ENCODE measurements at places on chromosomes 7 and 10. TPM values are rescaled to one million over a fixed set of nuclear protein-coding genes. Genes with fewer than 3 reads are reported as not detected.
A peak's percentile ranks its signal among the peaks of the same experiment; 100 is the strongest.

DNA sequence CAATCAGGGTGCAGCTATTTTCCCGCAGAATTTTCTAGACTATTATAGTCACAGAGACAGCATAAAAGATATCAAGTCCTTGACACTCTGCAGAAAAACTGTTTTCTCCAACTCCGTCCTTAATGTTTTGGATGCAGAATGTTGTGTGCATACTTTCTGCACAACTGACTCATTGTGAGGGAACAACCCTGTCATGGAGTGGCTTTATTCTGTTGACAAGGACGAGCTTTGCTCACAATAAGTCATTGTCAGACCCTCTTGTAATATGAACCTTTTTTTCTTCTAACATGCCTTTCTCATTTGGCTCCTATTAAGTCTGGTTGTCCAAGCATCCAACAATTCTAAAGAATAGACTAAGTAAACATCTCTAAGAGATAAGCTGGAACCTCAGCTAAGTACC lies 17.3 kb downstream of the ABCB4 start:
- no peak for DNase-seq

- no peak for DNase-seq
Observed at GRCh38 chr7:98864731-98865453, 4.9 kb downstream of the TMEM130 start.

GRCh38 chr7:41698114-41698513 lies 4.8 kb downstream of the INHBA start:
- DNase-seq: no peak

DNA sequence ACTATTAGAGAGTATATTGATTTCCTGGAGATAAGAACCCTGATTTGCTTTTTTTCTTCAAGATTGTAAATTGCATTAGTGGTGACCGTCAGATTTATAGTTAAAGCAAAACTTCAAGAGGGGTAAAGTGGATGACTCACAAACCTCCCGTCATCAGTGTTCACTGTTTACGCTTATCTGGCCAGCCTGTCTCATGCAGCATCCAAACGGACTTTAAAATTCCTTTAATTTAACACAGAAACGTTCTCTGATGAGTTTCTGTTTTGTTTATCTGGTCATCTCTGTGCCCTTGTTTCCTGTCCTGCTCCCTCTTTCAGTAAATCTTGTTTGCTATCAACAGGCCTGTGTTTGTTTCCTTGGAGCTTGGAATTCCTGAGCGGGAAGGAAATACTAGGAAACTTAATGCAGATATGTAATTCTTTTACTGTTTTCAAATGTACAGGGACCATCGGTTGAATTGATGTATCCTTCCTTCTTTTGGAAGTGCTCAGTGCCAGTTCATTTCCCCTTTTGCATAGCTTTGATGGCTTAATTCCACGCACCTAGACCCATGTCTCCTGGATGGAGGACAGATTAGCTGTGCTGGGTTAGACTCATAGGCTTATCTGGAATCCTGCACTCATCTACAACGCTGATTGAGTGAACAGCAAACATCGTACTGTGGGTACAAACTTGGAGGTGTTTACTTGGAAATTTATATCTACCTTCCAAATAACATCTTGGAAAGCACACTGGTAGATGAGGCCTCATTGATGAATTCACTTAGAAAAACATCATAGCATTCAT lies 21.3 kb downstream of the PTPRE start:
- no peak for DNase-seq

DNA sequence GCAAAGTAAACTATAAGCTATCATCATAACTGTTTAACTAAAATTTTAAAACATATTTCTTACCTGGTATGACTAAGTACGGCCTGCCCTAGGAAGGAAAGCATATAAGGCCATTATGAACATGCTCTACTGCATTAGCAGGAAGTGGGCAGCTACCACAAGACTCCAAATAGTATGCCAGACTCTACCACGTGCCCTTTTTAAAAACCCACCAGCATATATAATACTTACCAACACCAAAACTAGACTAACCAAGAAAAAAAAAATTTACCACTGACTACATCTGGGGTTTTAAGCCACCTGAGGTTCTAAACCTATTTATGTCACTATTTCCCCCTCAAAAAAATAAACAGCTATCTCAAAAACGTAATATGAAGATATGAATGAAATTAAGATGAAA lies 30.1 kb downstream of the NUDCD3 start:
- DNase-seq: no peak

GRCh38 chr7:30800785-30801252 lies 29.6 kb downstream of the MINDY4 start:
- DNase-seq: no peak

DNA sequence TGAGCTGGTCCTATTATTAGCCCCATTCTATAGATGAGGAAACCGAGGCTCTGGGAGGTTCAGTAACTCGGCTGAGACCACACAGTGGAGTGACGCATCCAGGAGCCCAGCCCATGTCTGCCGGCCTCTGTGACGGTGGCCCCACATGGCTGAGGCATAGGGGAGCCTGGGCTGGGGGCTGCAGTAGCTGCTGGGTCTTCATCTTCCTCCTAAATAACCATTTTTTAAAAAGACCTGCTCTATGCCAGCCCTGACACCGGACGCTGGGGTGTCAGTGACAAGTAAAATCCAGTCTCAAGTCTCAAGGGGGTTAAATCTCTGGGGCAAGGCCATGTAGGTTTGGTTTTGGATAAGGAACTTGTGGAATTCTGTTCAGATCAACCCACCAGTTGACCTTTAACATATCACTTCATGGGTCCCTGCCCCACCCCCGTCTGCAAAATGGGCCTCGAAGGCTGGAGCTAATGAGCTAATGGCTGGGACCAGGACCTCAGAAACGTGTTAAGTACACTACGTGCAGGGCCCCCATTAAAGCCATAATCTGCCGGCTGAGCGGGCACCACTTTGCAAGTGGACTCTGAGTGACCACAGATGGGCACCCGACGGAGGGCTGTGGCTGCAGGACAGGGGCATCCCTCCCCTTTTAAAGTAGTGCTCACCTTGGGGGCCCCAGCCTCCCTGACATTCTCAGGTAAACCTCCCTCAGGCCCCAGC lies 136.5 kb upstream of the UNC5B start:
- DNase-seq: no peak

DNA sequence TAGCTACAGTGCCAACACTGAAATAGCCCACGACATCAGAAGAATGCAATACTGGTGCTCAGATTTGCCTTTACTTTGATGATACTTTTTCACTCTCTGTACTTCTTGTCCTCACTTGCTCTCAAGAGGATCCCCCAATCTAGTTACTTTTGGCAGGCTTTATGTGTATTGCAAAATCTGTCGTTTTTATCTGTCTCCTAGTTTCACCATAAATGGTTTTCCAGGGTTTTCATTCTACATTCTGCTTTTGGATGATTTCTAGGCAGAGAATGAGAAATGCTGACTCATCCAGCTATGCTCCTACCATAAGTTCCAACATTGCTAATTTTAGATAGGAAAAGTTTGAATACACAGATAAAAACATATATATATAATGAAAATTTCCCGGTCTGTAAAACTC lies 659.5 kb upstream of the NRG3 start:
- no peak for DNase-seq

The C10orf53 gene
- not detected for total RNA-seq

GRCh38 chr7:150980663-150981062 lies 2.5 kb upstream of the KCNH2 start:
- no peak for DNase-seq

DNA sequence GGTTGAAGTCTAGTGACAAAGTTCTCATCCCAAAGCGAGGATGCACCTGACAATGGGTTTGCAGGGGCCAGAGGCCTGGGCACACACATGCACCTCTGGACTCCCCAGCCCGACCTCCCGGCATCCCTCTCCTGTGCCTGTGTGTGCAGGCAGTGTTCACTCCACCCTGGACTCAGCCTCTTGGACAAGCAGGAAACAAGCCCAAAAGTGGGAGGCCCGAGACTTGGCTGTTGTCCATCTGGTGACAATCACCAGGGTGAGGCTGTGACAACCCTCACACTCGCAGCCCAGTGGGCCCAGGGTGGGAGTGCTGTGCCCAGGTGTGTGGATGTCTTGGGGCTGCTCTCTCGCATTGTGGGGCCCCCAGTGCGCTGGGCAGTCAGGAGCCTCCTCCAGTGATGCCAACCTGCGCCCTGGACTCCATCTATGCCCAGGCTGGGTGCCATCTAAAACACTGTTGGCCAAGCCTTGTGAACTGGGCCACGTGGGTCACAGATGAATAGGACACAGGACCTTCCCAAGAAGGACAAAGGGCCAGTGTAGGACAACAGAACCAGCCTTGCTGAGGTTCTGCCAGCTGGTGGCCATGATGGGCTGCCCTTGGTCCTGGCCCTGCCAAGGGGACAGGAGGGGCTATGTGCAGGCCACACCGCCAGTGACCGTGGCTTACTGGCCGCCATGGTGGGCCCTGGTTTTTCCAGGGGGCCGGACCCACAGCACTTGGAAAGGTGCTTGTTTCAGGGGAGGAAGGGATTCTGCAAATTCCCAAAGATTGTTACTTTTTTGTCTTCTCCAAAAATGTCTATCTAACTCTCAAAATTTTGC lies 144.3 kb downstream of the TCERG1L start:
- DNase-seq: no peak

The SLC25A28 gene
- total RNA-seq: 65.6 TPM

DNA sequence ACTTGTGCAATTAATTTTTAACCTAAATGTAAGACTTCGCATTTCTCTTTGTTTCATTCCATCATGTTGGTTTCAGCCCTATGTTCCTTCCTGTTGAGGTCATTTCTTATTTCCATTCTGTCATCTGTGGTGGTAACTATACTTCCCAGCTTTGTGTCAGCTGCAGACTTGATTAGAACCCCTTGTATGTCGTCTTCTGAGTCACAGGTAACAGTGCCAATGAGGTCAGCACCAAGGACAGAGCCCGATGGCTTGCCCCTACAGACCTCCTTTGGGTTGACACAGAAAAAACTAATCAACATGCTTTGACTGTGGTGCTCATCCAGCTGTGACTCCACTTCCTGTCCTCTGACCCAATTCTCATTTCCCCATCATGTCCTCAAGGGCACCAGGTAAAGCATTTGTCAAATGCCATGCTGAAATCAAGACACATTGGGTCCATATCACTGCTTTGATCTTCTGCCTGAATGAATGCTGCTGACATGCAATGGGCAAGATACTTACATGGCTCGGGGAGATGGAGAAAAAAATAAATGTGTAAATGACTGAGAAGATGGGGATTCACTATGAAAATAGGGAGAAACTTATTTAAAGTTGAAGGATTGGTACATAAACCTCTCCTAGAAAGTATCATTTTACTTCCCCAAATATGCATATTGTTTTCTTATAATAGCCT lies 25.6 kb upstream of the CRTAC1 start:
- no peak for DNase-seq

The FAM24B gene
- 10.0 TPM for total RNA-seq

DNA sequence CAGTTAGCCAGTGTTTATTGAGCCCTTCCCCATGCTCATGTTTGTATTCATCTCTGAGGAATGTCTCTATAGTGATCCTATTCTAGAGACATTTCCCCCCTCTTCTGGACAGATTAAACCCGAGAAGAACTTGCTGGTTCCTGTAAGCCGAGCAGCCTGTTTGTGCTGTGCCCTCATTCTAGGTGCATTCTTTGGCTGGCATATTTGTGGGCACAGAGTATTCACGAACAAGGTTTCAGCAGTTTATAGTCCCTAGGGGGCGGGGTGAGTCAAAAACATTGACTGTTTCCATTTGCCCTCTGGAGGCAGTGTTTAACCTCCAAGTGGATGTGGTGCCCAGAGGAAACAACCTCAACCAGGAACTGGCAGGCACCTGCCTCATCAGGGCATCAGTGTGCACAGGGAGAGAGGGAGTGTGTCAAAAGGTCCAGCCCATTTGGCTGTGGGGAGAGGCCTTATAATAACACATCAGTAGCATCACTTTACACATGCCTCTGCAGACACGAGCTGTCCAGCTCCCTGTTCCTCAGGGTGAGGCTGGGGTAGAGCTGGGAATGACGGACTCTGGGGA lies 273.3 kb upstream of the LRGUK start:
- DNase-seq: no peak

DNA sequence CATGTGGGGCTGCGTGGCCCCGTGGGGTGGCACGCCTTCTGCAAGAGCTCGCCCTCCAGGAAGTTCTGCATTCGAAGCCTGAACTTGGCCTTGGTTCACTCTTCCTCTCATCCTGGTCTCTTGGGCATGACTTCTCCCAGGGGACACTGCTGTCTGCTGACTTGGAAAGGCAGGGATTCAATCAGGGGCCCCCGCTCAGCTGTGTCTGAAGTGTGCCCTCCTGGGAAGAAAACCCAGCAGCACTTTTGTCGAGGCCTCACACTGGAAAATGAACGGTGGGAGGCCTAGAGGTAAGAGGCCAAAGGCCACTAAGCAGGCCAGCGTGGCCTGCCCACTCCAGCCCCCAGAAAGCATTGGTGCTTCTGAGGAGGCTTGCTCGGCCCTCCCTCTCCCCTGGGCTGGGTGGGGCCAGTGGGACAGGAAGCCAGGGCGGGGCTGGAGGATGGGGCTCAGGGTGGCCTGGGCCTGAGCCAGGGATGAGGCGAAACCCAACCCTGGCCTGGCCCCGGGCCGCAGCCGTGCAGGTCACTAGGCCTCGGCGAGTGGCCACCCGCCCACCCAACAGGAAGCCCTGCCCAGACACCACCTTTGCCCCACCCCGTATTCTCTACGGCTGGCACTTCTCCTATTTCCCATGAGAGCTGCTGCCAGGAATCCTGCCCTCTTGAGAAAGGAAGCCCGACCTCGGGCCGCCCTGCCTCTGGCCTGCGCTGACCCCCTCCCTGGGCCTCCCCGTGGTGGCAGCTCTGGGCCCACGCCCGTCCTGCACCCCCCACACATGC lies 81.1 kb downstream of the ZMIZ1 start:
- DNase-seq: peak; percentile 67

The SOSTDC1 gene
- total RNA-seq: 2.1 TPM

GRCh38 chr7:36400606-36401005 lies 10.9 kb downstream of the ANLN start:
- DNase-seq: no peak

DNA sequence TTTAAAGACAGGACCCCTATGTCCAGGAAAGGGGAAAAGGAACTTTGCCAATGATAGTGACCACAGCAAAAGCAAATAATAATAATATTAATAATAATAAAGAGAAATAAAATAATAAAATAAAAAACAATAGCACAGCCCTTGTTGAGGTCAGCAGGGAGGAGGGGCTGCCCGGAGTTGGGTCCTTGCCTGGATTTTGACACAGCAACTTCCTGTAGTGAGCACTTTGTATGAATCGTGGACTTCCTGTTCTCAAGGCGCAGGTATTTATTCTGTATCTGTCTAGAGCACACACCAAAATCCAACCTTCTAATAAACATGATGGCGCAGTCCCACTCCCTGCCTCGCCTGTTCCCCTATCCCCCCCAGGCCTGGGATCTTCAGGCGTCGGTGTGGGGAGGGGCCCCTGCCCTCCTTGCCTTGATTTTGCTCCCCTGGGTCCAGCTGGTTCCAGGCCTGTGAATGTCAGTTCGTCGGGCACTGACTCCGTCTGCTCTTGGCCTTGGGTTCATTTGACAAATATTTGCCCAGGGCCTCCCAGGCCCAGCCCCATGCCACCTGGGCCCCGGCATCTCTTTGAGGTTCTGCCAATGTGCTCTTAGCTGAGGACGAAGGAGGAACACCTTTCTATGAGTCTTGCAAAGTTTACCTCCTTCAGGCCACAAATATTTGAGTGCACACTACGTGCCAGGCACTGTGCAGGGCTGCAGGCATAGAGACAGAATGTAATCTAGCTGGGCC lies 13.9 kb downstream of the TRIM8 start:
- no peak for DNase-seq
